NCI-H460 (cell line): ENCODE measurements at places on chromosomes 3 and 15. TPM values are rescaled to one million over a fixed set of nuclear protein-coding genes. Genes with fewer than 3 reads are reported as not detected.

Gene RTP1
- not detected in 2 replicates for total RNA-seq

Gene CCRL2
- not detected in 2 replicates for total RNA-seq

Gene PLSCR2
- total RNA-seq, result 0.43 TPM in 1 of 2 replicates, not detected in the other

Gene ADAMTSL3
- total RNA-seq, result not detected in 2 replicates

Gene MOBP
- not detected in 2 replicates for total RNA-seq

Gene ITIH1
- total RNA-seq, result not detected in 2 replicates

Gene CCR1
- 0.12 TPM in 2 replicates for total RNA-seq

Gene KBTBD13
- total RNA-seq, result not detected in 2 replicates

Gene MORC1
- total RNA-seq, result not detected in 2 replicates

Gene PARP16
- 11.8 and 12.9 TPM in 2 replicates for total RNA-seq

Gene RAB7A
- 50.8 and 57.8 TPM in 2 replicates for total RNA-seq

Gene INSYN1
- total RNA-seq, result 0.02 TPM in 1 of 2 replicates, not detected in the other

Gene C3orf22
- not detected in 2 replicates for total RNA-seq
